ENCODE measurements at places on chromosomes 4 and X.

GRCh38 chr4:139532947-139533346, 23.1 kb downstream of the SETD7 start:
- no peak for DNase-seq

DNA sequence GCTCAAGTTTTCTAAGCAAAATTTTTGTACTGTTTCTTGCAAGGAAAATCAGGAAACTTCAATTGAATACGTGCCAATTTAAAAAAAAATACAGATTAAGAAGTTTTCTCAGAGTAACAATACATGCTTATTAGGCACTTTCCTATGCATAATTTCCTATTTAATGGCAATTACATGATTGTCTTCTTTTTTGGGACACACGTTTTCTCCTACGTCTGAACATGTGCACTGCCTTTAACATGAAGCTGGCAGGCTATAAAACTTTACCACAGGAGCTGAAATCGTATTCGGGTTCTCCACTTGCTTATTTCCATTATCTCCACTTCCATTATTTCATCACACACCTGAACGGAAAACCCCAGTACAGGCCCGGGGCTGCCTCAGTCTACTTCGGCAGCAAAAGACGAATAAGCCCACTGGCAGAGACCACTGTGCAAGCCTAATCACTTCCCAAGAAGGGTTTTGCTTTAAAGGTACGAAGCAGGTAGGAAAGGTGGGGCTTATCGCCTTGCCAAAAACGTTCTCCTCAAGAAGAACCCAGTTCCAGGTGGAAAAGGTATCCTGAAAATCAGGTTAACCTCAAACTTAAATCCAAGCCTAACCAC, 575 bp downstream of the RCHY1 start:
- DNase-seq = no peak

DNA sequence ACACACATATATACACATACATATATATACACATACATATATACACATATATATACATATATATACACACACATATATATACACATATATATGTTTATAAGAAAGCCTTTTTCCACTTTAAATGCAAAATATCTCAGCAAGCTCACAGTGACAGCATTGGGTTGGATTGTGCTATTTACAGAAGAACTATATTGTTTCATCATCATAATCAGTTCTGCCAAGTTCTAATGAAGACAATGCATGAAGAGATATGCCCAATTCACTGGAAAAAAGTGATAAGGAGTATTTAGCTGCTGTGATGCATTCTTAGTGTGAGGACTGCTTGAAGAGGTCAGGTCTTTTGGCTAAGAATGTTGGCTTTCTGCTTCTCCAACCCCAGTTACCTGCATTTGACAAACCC, 54.4 kb downstream of the RNF150 start:
- no peak for DNase-seq

DNA sequence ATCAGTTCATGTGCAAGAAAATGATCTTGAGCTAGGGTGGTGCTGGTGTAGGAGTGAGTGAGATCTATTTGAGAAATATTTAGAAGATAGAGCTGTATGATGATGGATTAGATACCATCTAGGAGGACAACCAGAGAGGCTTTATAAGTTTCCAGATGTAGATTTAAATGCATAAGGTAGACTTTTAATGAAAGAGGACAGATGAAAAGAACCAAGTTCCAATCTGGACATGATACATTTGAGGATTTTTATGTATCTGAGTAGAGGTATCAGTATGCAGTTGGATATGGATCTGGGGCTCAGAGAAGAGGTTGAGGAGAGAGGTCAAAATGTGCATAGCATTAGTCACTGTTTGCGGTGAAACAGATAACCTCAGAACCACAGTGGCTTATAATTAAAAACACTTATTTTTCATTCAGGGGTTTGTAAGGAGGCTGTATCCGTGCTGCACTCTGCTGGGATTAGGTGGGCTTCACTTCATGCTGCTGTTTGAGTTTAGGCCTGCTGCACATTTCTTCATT, 348.7 kb downstream of the BMPR1B start:
- DNase-seq = no peak

GRCh38 chrX:136496764-136497555, 432 bp upstream of the HTATSF1 start:
- DNase-seq = peak; percentile 85

- no peak for DNase-seq
Observed at GRCh38 chrX:56761167-56761566, 32.1 kb downstream of the NBDY start.

GRCh38 chrX:69291116-69291515, 125.9 kb upstream of the PJA1 start:
- no peak for DNase-seq
